ENCODE measurements at places on chromosomes 7 and 10. TPM values are rescaled to one million over a fixed set of nuclear protein-coding genes. Genes with fewer than 3 reads are reported as not detected.

- no peak overlapping the region for H3K4me3 ChIP-seq
- no peak for DNase-seq
- H3K4me1 ChIP-seq = no peaks in the 10 kb centered on the region
- H3K36me3 ChIP-seq = no peaks in the 10 kb centered on the region
- no peak overlapping the region for H3K27ac ChIP-seq
- peaks cover 26% of the 10 kb centered on the region for H3K27me3 ChIP-seq
Measured at GRCh38 chr7:4143511-4144171, 538.5 kb upstream of the FOXK1 start.

The WDR11 gene
- polyA plus RNA-seq = 89.7 TPM

The MBL2 gene
- polyA plus RNA-seq = not detected

DNA sequence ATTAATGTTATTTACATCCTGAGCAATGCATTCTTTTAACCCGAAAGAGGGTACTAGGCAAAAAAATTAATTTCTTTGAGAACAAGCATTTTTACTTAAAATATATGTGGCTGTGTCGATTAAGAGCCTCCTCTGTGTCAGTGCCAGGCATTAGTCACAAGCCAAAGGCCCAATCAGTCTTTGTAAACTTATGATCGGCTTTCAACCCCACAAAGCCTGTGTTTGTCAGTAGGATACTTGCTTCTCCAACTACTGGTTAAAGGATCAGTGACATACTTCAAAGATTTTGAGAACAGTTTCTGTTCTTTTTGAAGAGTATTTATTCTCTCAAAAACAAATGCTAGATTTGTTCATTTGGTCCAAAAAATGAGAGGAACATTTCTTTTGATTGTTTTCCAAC lies 159.3 kb downstream of the NRCAM start:
- no peaks in the 10 kb centered on the region for H3K36me3 ChIP-seq
- DNase-seq = no peak
- no peak overlapping the region for H3K4me3 ChIP-seq
- no peaks in the 10 kb centered on the region for H3K27me3 ChIP-seq

DNA sequence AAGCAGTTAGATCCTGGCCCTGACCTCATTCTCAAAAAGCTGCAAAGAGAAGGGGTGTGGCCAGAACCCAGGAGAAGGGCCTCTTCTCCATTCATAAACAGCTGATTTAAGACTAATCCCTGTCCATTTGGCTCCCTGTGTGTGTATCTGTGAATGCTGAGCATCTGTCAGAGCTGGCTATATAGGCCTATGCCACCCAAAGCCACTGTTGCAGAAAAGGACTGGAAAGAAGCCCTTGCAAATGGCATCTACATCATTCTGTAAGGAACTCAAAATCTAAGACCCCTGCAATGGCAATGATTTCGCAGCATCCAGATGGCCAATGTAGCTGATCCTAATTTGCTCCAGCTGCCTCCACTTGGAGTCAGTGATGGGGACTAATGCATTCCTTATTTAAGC lies 384.5 kb downstream of the KCNMA1 start:
- H3K4me3 ChIP-seq = no peak overlapping the region
- no peak for DNase-seq
- no peaks in the 10 kb centered on the region for H3K27me3 ChIP-seq
- H3K4me1 ChIP-seq = no peaks in the 10 kb centered on the region
- H3K36me3 ChIP-seq = no peaks in the 10 kb centered on the region
- no peak overlapping the region for H3K27ac ChIP-seq

DNA sequence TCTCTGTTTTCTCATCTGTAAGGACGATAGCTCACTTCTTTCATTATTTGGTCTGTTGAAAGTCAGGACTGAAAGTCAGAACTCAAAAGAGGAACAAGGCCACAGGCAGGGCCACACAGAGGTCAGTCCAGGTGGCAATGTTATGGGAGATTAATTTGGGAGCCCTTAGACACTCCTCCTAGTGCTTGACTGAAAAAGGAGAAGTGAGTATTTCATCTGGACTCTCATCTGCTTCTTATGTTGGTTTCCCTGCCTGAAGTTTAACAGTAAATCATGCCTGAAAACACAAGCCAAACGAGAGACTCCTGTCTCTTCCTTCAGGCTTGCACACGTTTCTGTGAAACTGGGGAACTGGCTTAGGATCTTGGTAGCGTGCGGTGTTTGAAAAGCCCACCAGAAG lies 248.5 kb downstream of the BUB3 start:
- H3K27me3 ChIP-seq = no peaks in the 10 kb centered on the region
- no peaks in the 10 kb centered on the region for H3K4me1 ChIP-seq
- no peak overlapping the region for H3K4me3 ChIP-seq
- H3K36me3 ChIP-seq = no peaks in the 10 kb centered on the region
- H3K27ac ChIP-seq = no peak overlapping the region

The LEP gene
- polyA plus RNA-seq = 0.13 TPM

- no peaks in the 10 kb centered on the region for H3K4me1 ChIP-seq
- no peak for DNase-seq
- no peak overlapping the region for H3K27ac ChIP-seq
- no peaks in the 10 kb centered on the region for H3K36me3 ChIP-seq
- no peaks in the 10 kb centered on the region for H3K27me3 ChIP-seq
- no peak overlapping the region for H3K4me3 ChIP-seq
Measured at GRCh38 chr10:75051308-75051707, 60.1 kb upstream of the SAMD8 start.

- no peaks in the 10 kb centered on the region for H3K4me1 ChIP-seq
- H3K36me3 ChIP-seq = no peaks in the 10 kb centered on the region
- H3K4me3 ChIP-seq = no peak overlapping the region
Measured at GRCh38 chr10:126798649-126799048, 106.6 kb upstream of the DOCK1 start.

The PPP1R9A gene
- polyA plus RNA-seq = 18.7 TPM

DNA sequence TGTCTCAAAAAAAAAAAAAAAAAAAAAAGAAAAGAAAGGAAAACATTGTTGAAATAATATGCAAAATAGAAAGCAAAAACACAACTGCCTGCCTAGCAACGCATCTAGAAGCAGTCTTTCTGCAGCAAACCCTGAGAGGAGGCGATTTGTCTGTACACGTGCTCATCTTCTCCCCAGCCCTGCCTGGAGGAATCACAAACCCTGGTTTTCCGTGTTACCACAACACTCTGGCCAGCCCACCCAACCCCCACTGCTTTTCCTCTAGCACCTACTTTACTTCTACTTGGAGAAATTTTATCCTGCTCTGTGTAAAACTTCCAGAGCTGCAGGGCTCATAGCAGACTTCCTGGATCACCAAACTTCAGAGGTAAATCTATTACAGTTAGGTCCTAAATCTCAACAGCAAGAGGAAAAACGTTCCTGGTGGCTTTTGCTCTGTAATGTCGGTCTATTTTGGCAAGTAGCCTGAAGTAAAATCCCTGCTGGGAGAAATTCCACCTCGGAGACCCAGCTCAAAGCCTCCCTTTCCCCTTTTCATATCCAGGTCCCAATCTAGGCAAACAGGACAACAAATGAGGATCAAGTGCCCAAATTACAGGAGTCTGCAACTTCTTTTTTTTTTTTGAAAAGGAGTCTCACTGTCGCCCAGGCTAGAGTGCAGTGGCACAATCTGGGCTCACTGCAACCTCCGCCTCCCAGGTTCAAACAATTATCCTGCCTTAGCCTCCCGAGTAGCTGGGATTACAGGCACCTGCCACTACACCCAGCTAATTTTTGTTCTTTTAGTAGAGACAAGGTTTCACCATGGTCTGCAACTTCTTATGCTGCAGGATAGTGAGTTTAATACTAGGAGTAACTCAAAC lies 91.6 kb downstream of the DNMBP start:
- H3K36me3 ChIP-seq = no peaks in the 10 kb centered on the region
- peak; percentile 81 for DNase-seq
- no peaks in the 10 kb centered on the region for H3K27me3 ChIP-seq
- no peak overlapping the region for H3K4me3 ChIP-seq

GRCh38 chr7:30702200-30702599 lies 19.9 kb upstream of the CRHR2 start:
- no peak overlapping the region for H3K4me3 ChIP-seq
- no peaks in the 10 kb centered on the region for H3K36me3 ChIP-seq
- no peak for DNase-seq
- no peaks in the 10 kb centered on the region for H3K4me1 ChIP-seq
- no peak overlapping the region for H3K27ac ChIP-seq

DNA sequence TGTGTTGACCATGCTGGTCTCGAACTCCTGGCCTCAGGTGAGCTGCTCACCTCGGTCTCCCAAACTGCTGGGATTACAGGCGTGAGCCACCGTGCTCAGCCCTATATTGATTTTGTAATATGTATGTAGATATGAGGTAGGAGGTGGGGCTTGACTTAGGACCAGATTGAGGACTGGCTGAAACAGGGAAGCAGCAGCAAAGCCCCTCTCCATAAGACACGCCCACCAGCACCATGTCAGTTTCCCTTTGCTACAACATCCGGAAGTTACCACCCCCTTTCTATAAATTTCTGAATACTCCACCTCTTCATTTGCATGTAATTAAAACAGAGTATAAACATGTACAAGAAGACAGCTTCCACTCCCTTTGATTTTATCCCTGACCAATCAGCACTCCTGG lies 47.9 kb upstream of the MYL10 start:
- H3K4me1 ChIP-seq = no peaks in the 10 kb centered on the region
- no peaks in the 10 kb centered on the region for H3K36me3 ChIP-seq
- no peak overlapping the region for H3K4me3 ChIP-seq
- DNase-seq = no peak
- H3K27ac ChIP-seq = no peak overlapping the region

GRCh38 chr10:111822661-111823060 lies 360.9 kb downstream of the GPAM start:
- H3K4me1 ChIP-seq = no peaks in the 10 kb centered on the region
- H3K4me3 ChIP-seq = no peak overlapping the region
- no peak overlapping the region for H3K27ac ChIP-seq
- no peak for DNase-seq

- H3K4me3 ChIP-seq = no peak overlapping the region
- H3K36me3 ChIP-seq = no peaks in the 10 kb centered on the region
- no peaks in the 10 kb centered on the region for H3K27me3 ChIP-seq
- no peak for DNase-seq
- H3K27ac ChIP-seq = no peak overlapping the region
Measured at GRCh38 chr10:11104772-11105675, 87.4 kb downstream of the CELF2 start.

- no peak overlapping the region for H3K27ac ChIP-seq
- H3K4me1 ChIP-seq = no peaks in the 10 kb centered on the region
- no peak overlapping the region for H3K4me3 ChIP-seq
- H3K27me3 ChIP-seq = no peaks in the 10 kb centered on the region
Measured at GRCh38 chr10:30080161-30080560, 20.8 kb upstream of the JCAD start.

DNA sequence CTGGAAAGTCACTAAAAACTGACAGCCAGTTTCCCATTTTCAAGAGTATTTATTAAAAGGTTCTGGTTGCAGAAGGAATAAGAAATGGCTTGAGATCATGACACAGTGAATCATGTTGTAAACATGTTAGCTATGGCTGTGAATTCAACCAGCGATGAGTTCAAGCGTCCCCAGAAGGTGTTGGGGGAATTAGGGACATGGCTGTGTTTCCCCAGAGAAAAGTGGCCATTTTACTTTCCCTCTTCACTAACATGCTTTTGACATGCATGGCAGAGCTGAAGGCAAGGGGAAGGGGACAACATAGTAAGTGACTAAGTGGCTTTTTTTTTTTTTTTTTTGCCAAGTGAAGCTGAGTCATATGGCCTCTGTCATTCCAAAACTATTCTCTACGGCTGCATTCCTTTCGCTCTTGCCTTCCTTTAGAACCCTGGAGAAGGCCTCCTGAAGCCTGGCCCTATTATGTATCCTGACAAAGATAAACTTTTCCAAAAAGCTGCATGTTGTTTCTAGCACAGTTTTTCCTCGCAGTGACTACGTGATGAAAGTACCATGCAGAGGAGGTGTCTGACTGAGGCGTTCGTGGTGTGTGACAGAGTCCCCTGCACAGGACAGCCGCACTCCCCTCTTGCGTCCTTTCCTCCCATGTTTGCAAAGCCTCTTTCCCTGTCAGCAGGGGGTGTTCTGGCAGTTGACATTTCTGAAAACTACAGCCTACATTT lies 46.9 kb downstream of the EGFR start:
- H3K4me3 ChIP-seq = no peak overlapping the region
- no peaks in the 10 kb centered on the region for H3K36me3 ChIP-seq
- H3K27me3 ChIP-seq = no peaks in the 10 kb centered on the region
- H3K4me1 ChIP-seq = peaks cover 20% of the 10 kb centered on the region

The ENKUR gene
- 7.4 TPM for polyA plus RNA-seq

GRCh38 chr7:70951271-70951962 lies 180.5 kb upstream of the GALNT17 start:
- no peak overlapping the region for H3K27ac ChIP-seq
- H3K36me3 ChIP-seq = no peaks in the 10 kb centered on the region
- H3K4me1 ChIP-seq = no peaks in the 10 kb centered on the region
- no peaks in the 10 kb centered on the region for H3K27me3 ChIP-seq

- peak overlapping the region; percentile 53 for H3K27ac ChIP-seq
- peaks cover 9% of the 10 kb centered on the region for H3K36me3 ChIP-seq
- H3K27me3 ChIP-seq = no peaks in the 10 kb centered on the region
- peaks cover 9% of the 10 kb centered on the region for H3K4me1 ChIP-seq
- peak; percentile 88 for DNase-seq
Measured at GRCh38 chr10:101829561-101830315, 11.5 kb upstream of the OGA start.

The OR6B1 gene
- not detected for polyA plus RNA-seq

The LMOD2 gene
- not detected for polyA plus RNA-seq

The CDHR1 gene
- polyA plus RNA-seq = 0.27 TPM

GRCh38 chr7:25250386-25250785 lies 22.1 kb upstream of the NPVF start:
- H3K27me3 ChIP-seq = no peaks in the 10 kb centered on the region
- no peak overlapping the region for H3K27ac ChIP-seq
- H3K4me3 ChIP-seq = no peak overlapping the region
- H3K36me3 ChIP-seq = no peaks in the 10 kb centered on the region

DNA sequence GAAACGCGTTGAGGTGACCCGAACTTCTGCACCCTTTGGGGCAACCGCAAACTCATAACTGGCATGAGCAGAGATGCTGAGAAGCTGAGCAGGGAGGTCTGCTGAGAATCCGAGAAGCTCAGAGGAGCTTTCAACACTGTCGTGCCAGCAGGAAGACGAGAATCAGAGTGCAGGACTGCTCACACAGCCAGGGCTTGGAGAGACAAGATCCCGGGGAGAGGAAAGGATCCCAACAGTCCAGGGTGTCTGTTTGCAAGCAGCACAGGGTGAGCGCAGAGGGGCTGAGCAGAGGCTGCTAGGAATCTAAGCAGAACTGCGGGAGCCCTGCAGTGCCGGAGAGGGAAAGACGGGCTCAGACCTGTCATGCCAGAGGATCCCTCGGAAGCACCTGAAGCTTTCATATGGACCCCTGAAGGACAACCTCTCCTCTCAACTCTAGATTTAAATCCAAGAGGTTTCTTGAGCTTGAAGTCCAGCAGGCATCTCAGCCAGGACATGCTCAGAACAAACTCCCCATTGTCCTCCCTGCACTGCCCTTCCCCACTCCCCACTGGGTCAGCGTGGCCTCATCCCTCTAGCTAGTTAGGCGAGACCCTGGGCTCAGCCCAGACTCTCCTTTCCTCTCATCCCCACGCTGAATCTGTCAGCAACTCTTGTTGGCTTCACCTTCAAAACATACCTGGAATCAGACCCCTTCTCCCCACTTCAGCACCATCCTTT lies 40.7 kb downstream of the FOXL3 start:
- H3K36me3 ChIP-seq = no peaks in the 10 kb centered on the region
- no peak for DNase-seq
- H3K4me1 ChIP-seq = peaks cover 7% of the 10 kb centered on the region
